ENCODE measurements at places on chromosomes 7 and 10.

GRCh38 chr7:81111358-81111757 lies 192.5 kb upstream of the SEMA3C start:
- no peak for DNase-seq

- DNase-seq, result no peak
These were observed 28.4 kb downstream of the JMJD1C start for GRCh38 chr10:63437116-63437949.

DNA sequence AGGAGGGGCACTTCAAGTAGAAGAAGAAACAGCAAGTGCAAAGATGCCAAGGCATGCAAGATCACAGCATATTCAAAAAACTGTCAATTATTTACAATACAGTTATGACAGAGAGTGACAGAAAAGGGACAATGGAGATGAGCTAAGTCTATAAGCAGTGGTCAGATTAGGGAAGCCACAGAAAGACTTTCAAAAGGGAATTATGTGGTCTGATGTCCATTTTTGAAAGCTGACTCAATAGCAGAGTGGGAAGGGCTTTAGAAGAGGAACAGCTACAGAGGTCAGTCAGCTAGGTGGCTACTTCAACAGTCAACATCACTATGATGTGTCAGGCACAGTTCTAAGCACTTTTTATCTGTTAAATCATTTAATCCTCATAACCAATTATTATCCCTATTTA lies 45.2 kb upstream of the SPOCK2 start:
- no peak for DNase-seq

DNA sequence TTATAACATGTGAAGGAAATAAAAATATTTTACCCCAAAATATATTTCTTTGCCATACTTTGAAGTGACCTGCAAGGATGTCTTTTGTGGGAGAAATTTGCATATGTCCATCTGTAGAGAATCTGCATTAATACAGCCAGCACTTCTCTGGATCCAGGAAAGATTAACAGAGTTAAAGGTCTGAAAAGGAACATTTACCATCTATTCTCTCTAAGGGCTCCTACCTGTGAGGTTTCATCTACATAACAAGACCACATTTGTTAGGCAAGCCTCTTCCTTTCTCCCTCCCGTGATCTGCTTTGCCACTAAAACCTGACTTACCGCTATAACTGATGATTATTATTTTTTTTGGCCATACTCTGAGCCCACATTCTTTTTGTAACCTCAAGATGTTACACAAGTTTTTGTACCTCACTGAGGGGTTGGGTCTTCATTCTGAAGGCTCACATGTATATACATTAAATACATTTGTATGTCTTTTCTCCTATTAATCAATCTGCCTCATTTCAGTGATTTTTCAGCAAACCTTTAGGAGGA lies 129.4 kb downstream of the AKR1D1 start:
- no peak for DNase-seq

GRCh38 chr7:130429019-130429418 lies 11.8 kb downstream of the CEP41 start:
- no peak for DNase-seq

DNA sequence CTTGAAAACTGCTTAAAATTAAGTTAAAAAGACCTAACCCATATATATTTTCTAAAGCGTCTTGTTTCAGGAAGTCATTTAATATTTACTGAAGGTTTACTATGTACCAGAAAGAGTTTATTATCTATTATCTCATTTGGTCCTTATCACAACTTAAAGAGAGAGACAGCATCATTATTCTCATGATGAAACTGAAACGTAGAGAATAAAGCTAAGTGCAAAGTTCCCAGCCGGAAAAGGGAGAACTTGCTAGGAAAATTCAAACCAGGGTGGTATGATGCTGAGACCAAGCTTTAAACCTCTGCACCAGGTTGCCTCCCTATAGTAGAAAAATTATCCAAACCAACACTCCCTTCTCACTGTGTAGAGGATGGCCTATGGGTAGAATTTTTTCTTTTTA lies 207.7 kb upstream of the BMPER start:
- no peak for DNase-seq

DNA sequence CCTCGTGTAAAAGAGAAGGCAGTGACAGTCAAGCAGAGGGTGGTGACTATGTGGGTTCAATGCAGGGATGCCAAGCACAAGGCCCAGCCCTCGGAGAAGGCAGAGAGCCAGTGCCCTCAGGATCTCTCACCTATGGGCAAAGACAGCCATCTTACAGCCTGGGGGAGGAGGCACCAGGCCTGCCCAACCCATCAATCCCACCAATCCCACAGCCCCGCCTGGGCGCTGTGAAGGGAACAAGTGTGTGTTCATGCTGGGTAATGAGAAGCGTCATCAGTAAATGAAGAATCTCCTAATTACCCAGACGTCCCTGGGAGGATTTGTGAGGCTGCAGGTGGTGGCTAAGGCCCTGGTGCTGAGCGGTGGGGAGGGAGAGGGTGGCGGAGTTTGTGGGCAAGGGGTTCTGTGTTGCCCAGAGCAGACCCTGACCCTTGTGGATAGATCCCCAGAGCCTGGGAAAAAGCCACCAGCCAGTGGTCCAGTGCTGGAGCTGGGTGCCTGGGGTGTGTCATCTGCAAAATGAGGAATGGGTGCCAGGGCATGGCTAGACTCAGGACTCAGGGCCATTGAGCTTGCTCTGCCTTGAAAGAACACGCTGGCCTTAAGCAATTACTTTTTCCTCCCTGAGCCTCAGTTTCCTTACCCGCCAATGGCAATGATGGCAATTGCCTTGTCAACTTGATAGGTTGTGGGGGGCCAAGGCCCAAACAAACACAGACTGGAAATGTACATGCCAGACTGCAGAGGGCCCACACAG lies 128.1 kb upstream of the UNC5B start:
- DNase-seq, result peak; percentile 44

GRCh38 chr7:116776046-116776445 lies 86.3 kb upstream of the CAPZA2 start:
- no peak for DNase-seq

- DNase-seq, result peak; percentile 40
These were observed 21.1 kb upstream of the VDAC2 start for GRCh38 chr10:75189266-75190096.

DNA sequence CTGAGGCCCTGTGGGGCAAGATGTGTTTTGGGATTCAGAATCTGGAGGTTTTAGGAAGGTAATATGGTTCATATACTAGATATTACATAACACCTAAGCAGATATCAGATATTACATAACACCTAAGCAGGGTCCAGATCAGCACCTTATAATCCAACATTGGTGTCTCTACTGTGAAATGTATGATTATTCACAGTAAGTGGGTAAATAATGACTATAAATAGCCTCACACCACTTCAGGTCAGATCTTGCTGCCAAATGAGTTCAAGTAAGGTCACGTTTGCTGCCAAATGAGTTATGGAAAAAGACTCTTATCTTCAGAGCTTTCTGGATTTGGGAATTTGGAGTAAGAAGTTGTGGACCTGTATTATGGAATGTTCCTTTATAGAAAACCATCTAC lies 14.6 kb downstream of the ADRB1 start:
- no peak for DNase-seq

DNA sequence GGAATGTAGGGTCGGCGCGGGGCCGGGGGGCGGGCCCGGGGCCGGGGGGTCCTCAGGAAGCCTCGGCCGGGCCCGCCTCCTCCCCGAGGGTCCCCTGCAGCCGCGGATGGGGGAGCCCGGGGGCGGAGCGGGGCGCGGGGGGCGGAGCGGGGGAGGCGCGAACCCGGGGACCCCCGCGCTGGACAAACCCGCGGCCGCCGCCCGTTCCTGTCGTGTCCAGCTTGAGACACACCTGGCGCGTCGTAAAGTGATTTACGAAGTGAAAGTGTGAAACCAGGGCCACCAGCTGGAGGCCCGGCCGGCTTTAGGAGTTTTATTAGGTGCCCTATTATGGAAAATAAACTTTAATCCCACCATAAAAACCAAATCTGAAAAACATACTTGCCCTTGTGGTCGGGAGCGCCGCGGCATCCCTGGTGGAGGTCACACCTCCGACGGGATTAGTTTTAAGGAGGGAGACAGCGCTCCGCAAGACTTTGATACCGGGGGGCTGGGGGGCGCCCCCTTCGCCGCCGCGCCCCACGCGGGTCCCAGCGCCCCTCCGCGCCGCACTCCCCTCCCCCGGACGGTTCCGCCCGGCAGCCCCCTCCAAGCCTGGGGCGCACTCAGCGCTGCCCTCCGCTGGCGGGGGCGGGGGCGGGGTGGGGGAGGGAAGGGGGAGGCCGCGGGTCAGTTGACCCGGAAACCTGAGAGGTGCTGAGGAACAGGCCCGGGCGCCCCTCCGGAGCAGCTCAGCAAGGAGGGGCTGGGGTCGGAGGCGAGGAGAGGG lies 10.3 kb downstream of the MNX1 start:
- DNase-seq, result no peak

GRCh38 chr7:155344270-155344617 lies 46.6 kb downstream of the INSIG1 start:
- DNase-seq, result no peak

DNA sequence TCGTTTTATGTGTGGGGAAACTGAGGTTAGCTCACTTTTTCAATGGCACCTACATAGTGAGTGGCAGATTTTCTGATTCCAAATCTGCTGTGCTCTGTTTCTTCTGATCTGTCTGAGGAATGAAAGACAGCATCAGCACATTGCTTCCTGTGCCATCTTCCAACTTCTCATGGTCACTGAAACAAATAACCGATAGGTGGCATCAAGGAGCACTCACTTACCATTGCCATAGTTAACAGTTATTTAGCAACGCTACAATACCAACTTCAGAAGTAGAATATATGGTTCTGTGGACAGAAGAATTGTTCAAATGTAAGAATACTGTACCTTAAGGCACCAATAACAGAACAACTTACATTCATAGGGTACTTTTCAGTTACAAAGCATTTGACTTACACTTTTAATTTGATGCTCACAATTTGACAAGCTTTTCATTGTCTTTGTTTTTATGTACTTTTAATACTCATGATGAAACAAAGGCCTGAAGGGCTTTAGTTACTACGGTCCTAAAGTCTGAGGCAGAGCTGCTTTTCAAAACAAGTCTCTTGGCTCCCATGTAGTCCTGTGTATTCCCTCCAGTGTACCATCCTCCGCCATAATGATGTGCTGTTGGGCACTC lies 228.9 kb upstream of the TCF7L2 start:
- DNase-seq, result no peak

DNA sequence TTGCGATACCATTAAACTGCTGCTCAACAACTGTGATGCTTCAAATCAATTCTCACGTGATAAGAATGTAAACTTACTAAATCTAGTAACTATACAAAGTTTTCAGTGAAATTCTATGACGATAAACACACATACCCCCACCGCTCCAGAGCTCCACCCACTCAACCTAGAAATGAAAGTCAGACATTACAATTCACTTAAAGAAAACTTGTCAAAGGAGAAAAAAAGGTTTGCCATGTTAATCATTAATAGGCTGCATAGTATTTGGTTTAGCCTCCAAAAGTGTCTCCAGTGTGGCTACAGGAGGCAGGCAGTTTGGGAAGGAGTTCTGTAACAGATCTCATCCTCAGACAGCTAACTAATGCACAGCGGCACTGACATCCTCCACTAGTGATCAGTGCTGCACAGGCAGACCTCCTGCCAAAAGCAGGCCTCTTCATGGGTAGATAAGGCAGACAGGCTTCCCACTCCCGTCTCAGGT lies 3.1 kb downstream of the HERPUD2 start:
- DNase-seq, result peak; percentile 71

DNA sequence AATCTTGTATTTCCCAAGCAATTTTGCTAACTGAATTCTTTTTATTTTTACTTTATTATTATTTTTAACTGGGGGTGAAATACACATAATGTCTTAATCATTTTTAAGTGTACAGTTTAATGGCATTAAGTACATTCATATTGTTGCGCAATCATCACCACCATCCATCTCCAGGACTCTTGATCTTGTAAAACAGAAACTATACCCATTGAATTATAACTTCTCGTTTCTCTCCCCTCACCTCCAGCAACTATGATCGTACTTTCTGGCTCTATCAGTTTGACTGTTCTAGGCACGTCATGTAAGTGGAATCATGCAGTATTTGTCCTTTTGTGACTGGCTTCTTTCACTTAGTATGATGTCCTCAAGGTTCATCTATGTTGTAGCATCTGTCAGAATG lies 108.8 kb downstream of the ARL5B start:
- DNase-seq, result no peak

DNA sequence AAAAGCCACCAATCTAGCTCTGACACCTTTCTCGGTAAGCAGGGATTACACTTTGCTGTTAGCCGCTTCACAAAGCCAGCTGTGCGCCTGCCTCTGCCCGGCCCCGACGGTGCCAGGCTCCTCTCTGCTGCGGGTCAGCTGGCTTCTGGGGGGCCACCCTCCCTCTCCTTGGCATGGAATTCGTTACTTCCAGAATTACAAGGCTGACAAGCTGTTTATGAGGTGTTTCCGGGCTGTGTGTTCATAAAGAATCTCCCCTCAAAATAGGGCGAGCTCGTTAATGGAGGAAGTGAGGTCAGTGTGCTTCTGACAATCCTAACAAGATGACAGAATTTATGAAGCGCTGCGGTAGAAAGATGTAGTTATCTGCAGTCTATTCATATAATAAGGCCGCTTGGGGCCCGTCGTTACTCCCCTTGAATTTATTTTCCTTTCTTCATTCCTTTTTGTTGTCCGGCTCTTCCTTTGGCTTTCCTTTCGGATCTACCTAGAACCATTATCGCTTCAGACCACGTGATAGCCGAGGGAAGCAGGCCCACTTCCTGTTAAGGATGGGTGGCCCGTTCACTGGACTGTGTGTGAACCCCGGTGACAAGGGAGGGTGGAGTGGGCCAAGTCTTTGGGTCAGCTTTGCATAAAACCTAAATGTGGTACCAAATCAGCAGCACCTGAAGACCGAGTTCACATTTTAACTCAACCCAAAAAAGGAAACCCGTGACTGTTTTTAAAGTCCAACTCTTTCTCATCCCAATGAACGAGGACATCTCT lies 273.0 kb upstream of the YAE1 start:
- DNase-seq, result no peak

- no peak for DNase-seq
These were observed 170.6 kb downstream of the EBF3 start for GRCh38 chr10:129793479-129793878.

DNA sequence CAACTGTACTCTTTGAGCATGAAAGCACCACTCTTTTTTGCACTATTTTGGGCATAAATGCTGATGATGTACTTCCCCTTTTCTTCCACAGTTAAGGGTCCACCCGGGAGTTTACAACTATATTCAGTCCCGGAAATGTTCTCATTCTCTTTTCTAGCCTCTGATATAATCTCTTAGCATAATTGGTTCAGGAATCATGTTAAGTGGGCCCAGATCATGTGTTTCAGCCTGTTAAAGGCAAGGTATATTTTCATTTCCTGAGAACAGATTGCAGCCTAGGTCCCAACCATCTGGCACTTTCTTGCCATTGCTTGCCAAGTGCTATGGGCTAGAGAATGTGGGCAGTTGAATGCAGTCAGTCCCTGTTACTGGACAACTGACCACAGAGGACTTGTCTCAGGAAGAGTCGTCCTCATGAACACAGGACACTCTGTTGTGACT lies 111.4 kb upstream of the GLCCI1 start:
- DNase-seq, result no peak

GRCh38 chr10:14781763-14782162 lies 7.1 kb upstream of the FAM107B start:
- no peak for DNase-seq

- DNase-seq, result no peak
These were observed 284.9 kb upstream of the AOAH start for GRCh38 chr7:37009125-37009675.
